ENCODE measurements at places on chromosomes 16 and 17.

DNA sequence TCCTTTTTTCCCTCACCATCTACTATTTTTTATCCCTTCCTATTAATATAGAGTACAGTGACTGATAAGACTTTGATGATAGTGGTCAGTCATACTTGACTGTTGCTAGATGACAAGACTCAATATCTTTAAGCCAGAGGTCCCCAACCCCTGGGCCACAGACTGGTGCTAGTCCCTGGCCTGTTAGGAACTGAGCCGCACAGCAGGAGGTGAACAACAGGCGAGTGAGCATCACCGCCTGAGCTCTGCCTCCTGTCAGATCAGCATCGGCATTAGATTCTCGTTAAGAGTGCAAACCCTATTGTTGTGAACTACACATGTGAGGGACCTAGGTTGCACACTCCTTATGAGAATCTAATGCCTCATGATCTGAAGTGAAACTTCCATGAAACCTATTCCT, 341.3 kb downstream of the BCAS3 start:
- DNase-seq: no peak

DNA sequence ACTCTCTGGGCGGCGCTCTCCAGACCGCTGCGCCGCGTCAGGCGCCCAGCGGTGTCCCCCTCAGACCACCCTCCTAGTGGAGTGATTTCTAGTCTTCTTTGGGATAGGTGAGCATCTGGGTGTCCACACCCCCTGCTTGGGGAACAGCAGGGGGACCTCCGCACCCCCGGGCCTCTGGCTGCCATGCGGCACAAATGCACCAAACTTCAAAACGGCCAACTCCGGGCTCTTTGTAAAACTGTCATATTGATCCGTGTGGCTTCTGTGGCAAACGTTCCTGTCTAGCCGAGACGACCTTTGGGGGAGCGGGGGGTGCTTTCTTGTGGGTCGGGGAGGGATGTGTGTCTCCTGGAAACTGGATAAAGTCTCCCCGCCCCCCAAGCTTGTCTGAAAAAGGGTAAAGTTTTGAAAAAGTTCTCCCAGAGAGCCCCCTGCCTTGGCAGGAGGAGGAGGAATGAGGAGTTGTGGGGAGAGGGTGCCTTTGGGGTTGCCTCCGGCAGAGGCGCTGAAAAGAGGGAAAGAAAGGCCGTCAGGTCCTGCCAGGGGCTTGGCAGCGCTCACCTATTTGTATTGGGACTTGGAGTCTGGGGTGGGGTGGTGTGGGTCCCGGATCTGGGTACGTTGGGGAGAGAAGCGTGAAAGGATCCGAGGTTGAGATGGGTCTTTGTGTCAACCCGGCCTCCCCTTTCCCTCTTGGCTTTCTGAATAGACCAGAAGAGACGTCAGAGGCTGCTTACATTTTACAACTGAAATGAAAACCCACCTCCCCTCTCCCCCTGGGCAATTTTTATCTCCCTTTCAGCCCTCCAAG, 2.2 kb upstream of the CHD3 start:
- peak; percentile 28 for DNase-seq

DNA sequence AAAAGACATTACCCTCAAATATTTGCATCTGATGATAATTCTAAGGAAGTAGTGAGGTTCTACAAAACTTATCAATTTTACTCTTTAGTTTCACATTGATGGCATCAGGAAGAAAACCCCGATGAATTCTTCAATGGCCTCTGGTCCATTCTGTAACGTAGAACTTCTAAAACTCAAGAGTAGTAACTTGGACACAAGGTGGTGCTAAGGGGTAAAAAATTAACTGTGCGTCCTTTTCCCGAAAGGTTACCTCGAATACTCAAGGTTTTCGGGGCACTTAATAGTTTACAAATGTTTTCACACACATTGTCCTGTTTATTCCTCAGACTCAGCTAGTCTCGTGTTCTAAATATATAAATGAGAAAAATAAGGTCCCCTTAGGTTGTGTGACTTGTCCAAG, 517.3 kb upstream of the ZFHX3 start:
- DNase-seq: no peak

GRCh38 chr17:61205401-61205800, 194.2 kb upstream of the TBX2 start:
- no peak for DNase-seq

DNA sequence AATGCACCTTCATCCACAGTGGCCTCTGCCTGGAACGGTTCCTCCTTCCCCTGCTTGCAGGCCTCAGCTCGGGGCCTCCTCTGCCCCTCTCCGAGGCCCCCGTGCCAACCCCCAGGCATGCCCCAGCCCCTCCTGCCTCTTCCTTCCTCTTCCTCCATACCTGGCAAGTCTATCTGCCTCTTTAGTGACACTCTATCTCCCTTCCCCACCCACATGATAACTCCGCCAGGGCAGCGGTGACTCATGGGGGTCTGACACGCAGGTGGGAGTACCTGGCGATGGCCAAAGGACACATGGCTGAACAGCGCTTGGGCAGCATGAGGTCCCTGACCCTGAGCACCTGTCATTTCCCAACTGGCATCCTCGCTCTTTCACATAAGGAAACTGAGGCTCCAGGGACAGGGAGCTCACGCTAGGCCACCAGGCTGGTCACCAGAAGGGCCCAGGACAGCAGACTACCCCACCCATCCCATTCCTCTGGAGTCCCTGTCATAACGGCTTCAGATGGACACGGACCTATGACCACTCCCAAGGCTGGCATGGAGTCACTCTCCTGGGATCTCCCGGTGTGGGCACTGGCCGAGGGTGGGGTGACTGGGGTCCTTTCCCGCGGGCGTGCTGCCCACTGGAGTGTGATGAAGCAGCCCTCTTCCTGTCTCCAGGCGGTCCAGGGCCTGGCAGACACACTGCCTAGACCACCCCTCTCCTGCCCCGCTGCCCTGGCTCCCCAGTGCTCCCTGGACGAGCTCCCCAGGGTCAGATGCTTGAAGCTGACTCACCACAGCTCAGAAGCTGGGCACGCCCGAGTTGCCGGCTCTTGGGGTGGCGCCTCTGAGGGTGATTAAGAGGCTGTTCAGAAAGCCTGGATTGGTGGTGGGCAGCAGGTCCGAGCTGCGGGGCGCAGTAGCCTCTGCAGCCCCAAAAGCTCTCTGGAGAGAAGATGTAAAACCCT, 100.6 kb downstream of the ENGASE start:
- no peak for DNase-seq

DNA sequence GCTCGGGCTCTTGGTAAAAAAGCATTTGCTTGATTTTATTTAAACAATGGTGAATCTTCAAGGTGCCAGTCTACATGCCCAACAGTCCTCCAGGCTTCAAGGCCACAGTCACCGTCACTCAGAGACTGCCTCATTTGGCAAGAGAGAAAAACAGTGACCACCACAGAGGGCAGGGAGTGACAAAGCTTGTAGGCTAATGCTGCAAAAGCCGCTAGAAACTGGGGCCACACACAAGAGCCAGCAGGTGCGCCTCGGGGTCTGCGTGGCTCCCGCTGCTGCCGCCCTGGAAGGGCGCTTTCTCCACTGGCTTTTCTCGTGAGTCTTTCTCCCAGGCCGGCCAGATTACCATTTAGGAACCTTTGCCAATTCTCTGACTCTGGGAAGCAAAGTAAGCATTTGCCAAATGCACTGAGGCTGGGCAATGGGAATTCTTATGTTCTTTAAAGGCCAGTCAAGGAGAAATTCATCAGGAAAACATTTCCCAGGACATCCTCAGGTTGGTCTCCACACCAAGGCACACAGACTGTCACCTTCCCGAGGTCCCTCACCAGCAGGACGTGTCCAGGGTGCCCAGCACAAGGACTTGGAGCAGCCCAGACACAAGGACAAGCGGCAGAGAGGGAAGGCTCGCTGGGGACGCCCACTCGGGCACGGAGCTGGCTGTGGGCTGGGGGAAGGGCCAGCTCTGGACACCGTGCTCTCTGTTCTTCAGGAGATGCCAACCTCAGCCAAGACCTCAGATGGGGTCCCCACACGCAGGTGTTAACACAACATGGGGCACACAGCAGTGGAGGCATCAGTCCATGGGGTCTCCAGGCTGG, 12.5 kb upstream of the C16orf95 start:
- no peak for DNase-seq

- peak; percentile 53 for DNase-seq
These were observed 27.0 kb downstream of the ZFPM1 start for GRCh38 chr16:88479793-88480760.

- peak; percentile 10 for DNase-seq
These were observed 2.1 kb downstream of the CA7 start for GRCh38 chr16:66846266-66846665.

DNA sequence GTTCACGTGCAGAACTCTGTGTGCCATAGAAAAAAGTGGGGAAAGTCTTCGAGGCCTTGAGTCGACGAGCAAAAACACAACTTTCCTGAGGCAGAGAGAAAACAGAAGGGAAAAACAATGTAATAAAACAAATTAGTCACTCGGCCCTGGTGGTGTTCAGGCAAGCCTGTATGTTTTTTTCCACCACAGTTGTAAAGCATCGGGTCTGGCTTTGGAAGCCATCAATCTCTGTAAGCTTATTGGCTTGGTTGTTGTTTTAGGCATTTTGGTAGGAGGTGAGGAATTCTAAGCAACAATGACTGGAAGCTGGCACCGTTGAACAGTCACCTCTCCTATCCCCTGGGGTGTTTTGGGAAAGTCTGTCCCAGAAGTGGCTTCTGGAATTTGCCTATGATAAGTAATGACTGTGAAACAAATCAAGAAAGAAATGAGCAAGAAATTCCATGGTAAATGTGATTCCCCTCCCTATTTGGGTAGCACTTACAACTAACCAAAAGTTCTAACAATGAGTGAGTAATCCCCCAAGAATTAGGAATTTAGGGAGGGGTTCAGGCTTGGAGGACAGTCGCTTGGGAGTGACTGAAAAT, 2.8 kb downstream of the CDH13 start:
- DNase-seq: no peak

GRCh38 chr17:82611140-82612058, 36.8 kb downstream of the WDR45B start:
- DNase-seq: no peak
